ENCODE measurements at places on chromosomes 5 and 9.

- no peak for DNase-seq
Observed at GRCh38 chr5:112142769-112143270, 276.3 kb downstream of the EPB41L4A start.

- no peak for DNase-seq
Observed at GRCh38 chr5:86749841-86750240, 132.1 kb downstream of the COX7C start.

DNA sequence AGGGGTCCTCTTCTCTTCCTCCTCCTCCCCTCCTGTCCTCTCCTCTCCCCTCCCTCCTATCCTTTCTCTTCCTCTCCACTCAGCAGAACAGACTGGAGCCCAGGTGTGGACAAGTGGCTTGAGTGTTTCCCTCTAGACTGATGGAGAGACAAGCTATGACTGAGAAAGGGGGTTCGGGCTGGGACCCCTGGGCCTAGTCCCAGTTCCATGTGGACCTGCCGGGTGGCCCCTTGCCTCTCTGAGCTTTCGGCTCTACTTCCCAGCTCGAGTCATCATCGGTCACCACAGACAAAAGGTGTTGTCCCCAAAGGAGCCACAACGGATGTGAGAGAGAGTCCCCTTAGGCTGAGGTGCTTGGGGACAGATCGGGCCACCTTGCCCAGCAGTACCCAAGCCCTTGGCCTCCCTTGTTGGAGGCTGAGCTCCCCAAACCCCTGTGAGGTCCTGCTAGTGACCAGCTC, 3.4 kb upstream of the RXRA start:
- DNase-seq, result no peak

DNA sequence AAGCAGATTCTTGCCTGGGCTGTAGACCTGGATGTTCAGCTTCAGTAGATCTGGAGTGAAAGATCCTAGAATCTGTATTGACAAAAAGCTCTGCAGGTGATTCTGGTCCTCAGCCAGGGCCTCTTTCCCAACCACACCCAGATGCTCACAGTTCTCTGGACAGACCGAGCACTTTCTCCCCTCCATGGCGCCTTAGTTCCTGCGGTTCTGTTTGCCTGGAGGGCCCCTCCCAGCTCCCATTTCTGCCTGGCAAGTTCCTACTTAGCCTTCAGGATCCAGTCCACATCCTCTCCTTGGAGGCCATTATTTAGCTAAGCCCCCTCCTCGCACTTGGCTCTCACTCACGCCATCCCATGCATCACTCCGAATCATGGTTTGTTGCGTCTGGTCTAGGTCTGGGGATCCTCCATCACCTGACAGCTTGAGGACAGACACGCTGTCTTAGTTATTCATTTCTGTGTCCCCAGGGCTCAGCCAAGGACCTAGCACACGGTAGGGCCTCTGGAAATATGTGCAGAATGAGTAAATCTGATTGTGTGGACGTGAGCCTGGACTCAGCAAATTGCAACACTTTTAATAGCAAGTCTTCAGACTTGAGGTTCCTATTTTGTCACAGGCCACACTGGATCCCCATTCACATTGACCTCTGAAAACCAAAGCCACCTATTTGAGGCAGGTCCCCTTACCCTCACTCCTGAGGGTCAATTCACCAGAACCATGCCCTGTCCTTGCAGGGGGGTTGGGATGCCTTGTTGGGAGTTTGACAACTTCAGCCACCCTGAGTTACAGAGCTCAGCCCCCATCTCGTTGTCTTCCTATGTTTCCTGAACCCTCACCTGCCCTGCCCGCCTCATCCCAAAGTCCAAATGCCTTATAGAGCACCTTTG, 50.7 kb downstream of the COL15A1 start:
- DNase-seq, result no peak

Measured in activated naive CD8-positive, alpha-beta T cell treated with anti-CD3 and anti-CD28 coated beads, Interleukin-2, amount 50 U/mL, for 16 hours (primary cell).